ENCODE measurements at places on chromosomes 11 and 22.

DNA sequence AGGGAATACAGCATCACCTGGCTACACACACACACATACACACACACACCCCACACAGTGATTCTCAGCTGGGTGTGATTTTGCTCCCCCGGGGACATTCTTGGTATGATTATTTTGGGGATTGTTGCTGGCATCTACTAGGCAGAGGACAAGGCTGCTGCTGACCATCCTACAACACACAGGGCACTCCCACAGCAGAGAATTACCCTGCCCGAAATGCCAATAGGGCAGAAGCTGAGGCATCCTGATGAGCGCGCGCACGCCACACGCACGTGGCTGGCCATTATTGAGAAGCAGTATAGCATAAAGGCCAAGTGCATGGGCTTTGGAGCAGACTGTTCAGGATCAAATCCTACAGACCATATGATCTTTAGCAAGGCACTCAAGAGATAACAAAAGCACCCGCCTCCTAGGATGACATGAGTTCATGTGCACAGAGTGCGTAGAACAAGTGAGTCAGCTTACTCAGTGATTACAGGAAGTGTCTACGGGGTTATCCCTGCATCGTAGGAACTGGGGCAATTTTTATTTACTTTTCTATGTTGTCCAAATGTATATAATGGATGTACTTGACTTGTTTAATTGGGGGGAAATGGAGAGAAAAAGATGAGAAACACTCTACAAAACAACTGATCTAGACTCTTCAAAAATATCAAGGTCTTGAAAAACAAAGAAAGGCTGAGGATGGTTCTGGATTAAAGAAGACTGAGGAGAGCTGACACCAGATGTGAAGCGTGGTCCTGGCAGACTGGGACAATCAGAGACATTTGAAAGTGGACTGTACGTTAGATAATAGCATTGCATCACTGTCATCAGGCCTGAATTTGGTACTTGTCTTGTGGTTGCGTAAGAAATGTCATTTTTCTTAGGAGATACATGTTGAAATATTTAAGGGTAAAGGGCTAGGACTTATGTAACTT lies 7.2 kb upstream of the EHD1 start:
- no peak for DNase-seq

GRCh38 chr11:9377036-9377435 lies 7.4 kb upstream of the IPO7 start:
- no peak for DNase-seq

- no peak for DNase-seq
Measured at GRCh38 chr11:45815747-45816146, 10.8 kb downstream of the SLC35C1 start.

DNA sequence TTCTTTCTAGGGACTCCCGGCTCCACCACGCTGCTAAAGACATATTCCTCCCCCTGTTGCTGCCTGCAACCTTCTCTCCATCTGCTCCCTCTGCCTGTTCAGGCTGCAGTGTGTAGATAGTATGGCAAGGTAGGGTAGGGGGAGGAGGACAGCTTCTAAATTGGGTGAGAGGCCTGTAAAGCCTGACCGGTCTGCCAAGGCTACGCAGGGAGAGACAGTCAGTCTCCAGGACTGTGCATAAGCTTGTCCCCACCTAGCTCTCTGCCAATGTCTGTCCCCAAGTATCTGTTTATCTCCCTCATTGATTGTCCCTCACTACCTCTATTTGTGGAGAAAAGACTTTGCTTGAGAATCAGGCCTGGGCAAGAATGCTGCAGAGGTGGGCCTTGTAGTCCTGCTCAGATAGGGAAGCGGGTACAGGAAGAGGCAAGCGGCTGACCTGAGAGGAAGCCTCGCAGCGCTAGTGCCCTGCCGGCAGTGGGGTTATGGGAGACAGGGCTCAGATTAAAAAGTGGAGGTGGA lies 871 bp upstream of the SEZ6L start:
- no peak for DNase-seq

DNA sequence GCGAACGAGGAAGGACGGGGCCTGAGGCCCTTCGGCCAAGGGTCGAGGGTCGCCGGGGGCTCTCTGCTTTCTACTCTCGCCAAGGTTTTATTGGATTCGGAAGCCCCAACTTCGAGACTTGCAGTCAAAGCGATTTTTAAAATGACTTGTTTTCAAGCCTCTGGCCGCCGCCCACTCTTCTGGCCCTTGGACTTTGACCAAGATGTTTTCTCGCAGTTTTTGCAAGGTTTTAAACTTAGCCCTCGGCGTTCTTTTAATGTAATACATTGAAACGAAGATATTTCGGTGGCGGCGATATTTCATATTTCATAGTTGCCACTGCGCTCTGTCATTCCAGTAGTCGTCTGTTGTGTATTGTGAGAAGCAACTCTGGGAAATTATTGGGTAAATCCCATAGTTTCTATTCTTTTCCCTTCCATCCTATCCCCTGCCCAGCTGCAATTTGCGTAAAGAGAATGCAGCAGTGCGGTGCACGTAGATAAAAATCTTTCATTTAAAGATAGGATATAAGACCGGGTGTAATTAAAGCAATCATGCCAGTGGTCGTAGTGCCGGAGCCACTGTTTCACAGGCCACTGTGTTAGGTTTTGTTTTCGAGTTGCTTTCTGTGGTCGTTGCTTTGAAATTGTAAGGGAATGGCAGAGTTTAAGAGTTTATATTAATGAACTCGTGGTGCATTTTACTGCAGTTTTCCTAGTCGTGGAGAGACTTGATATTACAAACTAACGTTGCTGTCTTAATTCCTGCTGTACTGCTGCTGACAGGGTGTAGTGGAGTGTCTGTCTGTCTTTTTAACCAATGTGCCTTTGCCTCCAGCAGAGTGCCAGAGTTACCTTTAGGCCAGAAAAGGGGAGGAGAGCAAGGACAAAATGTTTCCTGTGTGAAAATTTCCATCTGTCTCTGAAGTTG lies 702 bp downstream of the BIRC2 start:
- peak; percentile 72 for DNase-seq
